Metanephros (tissue), 2 donors: ENCODE measurements at places on chromosomes 5 and 9. TPM values are rescaled to one million over a fixed set of nuclear protein-coding genes. Genes with fewer than 3 reads are reported as not detected.

Gene TMEM38B
- total RNA-seq: 33.5 TPM

Gene NPM1
- 1,200 TPM for total RNA-seq

Gene SLC45A2
- 0.23 TPM for total RNA-seq

Gene SAXO1
- total RNA-seq: 0.93 TPM

Gene IL17B
- 13.8 TPM for total RNA-seq
